Urinary bladder (tissue), 4 donors: ENCODE measurements at places on chromosomes 12 and 14. TPM values are rescaled to one million over a fixed set of nuclear protein-coding genes. Genes with fewer than 3 reads are reported as not detected.

GLIPR1L1 gene
- not detected for total RNA-seq

DYNC1H1 gene
- total RNA-seq: 377 TPM

DEPDC4 gene
- total RNA-seq: 3.4 TPM

RPGRIP1 gene
- 0.48 TPM for total RNA-seq
